Activated T-cell treated with anti-CD3 and anti-CD28 coated beads, Interleukin-2, amount 50 U/mL, for 48 hours (primary cell): ENCODE measurements at places on chromosomes 2 and 18.
A peak's percentile ranks its signal among the peaks of the same experiment; 100 is the strongest.

GRCh38 chr18:36295880-36296301 is 1.6 kb upstream of the FHOD3 start:
- no peak for DNase-seq

GRCh38 chr2:72515696-72516095 is 310.1 kb downstream of the EXOC6B start:
- no peak for DNase-seq

DNA sequence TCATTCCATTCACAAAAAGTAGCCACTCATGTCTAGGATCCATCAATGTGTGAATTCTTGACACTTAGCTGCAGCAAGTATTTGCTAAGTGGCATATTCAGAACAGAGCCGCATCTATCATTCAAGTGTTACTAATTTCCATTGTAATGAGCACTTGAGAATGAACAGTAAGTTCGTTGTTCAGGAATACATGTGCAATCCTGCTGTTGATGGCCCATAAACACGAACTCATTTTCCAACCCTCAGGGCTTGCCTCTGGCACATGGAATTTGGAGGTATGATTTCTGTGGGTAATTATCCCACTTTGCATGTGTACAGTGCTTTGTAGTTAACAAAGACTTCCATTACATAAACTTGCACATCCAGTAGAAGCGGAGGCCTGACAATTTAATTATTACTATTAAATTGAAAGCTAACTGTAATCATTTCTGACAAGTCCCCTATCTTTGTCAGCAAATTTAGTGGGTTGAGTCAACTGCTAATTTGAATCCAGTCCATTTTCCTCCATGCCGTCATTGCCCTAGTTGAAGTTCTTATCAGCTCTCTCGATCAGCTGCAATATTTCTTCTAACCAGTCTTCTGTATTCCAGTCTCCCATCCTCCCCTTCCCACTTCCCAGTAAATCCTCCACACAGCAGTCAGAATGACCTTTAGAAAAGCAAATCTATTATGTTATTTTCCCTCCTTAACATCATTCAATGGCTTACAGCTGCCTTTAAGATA is 116.0 kb upstream of the AQP4 start:
- no peak for DNase-seq

DNA sequence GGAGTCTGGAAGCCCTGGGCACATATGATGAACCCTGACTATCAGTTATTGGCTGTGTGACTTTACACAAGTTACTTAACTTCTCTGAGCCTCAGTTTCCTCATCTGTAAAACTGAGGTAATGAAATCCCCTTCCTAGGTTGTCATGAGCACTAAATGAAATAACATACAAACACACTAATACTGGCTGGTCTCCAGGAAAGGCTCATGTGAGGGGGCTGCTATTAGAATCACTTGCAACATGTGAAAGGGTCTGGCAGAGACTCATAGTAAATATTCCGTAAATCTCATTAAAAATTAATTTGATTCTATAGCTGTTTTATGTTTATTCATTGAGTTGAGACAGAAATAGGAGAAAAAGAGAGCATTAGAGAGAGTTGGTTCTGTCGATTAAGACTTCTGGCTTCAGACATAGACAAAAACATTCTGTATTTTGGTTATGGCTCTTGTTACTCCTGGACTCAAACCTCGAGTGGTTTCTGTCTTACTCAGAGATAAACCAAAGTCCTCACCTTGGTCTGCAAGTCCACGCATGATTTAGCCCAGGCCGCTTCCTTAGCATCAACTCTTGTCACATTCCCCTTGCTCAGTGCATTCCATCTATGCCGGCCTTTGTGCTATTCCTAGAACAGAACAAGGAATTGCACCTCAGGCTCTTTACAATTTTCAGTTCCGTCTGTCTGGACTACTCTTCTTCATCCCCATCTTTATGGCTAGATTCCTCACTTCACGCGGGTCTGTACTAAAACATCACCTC is 139.1 kb downstream of the NXPH2 start:
- DNase-seq: no peak

GRCh38 chr2:10720947-10721395 is 459 bp upstream of the ATP6V1C2 start:
- DNase-seq: no peak

- DNase-seq: peak; percentile 59
Observed at GRCh38 chr2:37648331-37649011, 23.0 kb downstream of the CDC42EP3 start.

DNA sequence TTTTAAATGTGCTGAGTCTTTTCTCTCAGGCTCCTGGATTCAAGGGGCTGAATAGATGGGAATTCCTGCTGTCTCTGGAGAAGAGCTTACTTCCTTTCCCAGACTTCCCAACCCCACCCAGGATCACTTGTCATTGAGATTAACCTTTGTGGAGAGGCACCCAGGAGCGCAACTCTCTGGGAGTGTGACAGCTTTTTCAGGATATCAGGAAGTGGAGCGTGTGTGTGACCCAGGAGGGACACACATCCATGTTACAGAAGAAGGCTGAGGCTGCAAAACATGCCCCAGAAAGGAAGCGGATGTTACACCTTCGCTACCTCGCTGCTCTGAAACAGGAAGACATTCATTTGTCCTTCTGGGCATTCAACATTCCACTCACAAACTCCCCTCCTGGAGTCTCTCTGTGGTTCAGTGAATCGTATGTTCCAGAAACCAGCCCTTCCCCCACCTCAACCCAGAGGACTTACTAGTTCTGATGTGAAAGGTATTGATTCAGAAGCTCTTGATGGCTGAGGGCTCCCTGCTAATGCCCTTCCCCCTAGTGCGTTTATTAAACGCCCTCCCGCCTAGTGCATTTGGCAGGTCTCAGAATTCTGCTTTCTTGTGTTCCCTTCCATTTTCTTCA is 523.9 kb downstream of the TNS1 start:
- DNase-seq: no peak

- peak; percentile 35 for DNase-seq
Observed at GRCh38 chr2:110101280-110101844, 14.3 kb downstream of the MALL start.

DNA sequence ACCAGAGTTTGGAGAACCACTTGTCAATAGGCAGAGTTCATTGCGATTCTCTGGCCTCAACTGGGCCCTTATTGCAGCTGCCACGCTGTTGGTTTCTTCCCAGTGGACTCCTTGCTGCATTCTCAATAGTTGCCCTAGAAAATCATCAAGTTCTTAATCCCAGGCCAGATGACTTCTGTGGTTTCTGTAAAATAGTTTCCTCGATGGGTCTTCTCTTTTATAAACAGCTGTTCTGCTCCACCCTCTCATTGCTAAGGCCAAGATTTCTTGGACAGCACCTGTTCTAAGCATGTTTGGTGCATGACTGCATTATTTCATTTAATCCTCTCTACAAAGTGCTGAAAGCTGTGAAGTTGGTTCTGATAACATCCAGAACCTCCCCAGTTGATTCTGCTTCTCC is 131.0 kb downstream of the BCL2L11 start:
- no peak for DNase-seq

GRCh38 chr18:73384246-73384645 is 516.5 kb upstream of the NETO1 start:
- no peak for DNase-seq

GRCh38 chr2:22454826-22455485 is 930.0 kb upstream of the KLHL29 start:
- no peak for DNase-seq

DNA sequence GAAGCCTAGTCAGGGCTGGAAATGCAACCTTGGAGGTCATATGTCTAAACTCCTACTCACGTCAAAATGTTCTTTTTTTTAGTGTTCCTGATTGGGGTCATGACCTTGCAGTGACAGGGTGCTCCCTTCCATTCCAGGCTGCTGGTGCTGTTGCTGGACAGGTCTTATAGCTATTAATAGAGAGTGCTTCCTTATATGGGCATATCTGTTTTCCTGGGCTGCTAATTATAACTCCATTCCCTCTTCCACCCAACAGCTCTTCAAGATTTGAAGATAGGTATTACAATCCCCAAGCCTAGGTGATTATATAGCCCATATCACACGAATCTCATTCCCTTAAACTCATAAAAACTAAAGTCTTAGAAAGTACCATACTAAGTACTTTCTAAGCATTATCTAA is 12.6 kb downstream of the HOXD3 start:
- no peak for DNase-seq

DNA sequence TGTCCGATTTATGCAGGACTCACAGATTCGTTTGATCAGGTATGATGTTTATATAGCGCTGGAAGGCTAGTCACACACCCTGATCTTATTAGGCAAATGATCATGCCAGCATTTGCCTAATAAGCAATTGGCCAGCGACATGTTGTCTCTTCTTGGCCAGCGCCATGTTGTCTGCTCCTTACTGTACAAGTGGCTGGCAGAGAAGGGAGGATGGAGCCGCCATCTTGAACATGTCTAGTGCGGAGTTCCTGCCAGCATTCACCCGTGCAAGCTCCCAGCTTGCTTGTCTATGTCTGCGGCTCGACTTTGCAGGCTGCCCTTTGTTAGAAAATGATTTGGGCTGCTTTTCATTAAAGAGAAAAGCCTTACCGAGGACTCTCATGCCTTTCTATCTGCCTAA is 106.3 kb downstream of the TFCP2L1 start:
- DNase-seq: no peak

GRCh38 chr2:10802657-10803056 is 9.9 kb downstream of the PDIA6 start:
- no peak for DNase-seq

- DNase-seq: no peak
Observed at GRCh38 chr2:75186821-75187220, 12.5 kb downstream of the TACR1 start.

- no peak for DNase-seq
Observed at GRCh38 chr2:69742322-69742952, 503 bp downstream of the ANXA4 start.
